DMS79 (cell line): ENCODE measurements at places on chromosomes 3 and 15.
A peak's percentile ranks its signal among the peaks of the same experiment; 100 is the strongest.

- no peak for DNase-seq
Observed at GRCh38 chr3:59750391-59750790, 700.6 kb upstream of the CFAP20DC start.

- DNase-seq = no peak
Observed at GRCh38 chr15:68646696-68647095, 67.9 kb downstream of the CORO2B start.

- DNase-seq = no peak
Observed at GRCh38 chr15:37098468-37099318, 1.7 kb downstream of the MEIS2 start.

DNA sequence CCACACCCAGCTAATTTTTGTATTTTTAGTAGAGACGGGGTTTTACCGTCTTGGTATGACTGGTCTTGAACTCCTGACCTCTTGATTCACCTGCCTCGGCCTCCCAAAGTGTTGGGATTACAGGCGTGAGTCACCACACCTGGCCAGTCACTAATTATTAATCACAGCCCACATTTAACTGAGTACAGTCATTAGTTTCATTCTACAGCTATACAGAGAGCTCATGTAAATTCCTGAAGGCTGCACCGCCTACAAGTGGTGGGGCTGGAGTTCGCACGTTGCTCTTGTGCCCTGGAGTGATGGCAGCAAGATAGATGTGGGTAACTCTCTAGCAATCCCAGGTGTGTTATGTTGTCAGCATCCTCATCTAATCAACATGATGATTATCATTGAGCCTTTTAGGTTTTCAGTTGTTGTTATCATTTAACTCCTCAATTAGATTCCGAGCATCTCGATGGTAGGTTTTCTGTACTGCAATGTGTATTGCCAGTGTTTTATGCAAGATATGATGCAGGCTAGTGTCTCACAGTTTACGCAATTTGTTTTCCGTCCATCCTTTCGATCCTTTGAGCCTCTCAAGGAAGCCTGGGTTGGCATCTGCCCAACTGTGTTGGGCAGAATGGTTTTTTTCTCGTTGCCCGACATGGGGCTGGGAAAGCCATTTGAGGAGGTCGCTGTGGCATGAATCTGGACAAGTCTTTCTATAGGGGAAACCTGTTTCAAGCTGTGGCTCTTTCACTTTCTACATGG, 216.3 kb downstream of the LPP start:
- no peak for DNase-seq

DNA sequence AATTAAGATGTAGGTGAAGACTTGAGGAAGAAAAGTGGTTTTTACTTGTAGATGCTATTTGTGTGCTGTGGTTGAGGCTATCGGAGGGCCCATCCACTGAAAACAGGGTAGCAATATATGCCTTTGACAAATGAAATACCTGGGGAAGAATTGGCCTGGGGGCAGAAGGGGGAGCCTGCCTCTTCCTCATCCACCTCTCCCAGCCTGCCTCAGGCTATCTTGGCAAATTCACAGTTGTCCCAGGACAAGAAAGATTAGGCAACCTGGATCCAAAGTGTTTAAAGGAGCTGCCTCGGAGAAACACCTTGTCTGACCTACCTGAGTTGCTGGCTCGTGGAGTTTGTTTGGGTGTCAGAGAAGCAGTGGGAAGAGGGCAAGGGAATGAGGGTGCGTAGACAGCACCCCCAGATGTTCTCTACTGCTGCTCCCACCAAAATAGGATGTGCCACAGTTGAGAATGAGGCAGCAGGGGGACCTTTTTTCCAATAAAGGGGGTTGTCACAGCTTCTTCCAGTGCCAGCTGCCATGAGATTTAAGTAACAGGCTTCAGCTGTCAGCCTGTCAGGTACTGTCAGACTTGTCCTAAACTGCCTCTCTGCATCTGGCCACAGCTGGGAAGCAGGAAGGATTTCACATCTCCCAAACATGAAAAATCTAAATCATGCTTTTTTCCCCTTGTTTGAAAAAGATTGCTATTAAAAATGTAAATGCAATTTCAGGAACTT, 9.2 kb downstream of the PLEKHO2 start:
- no peak for DNase-seq

DNA sequence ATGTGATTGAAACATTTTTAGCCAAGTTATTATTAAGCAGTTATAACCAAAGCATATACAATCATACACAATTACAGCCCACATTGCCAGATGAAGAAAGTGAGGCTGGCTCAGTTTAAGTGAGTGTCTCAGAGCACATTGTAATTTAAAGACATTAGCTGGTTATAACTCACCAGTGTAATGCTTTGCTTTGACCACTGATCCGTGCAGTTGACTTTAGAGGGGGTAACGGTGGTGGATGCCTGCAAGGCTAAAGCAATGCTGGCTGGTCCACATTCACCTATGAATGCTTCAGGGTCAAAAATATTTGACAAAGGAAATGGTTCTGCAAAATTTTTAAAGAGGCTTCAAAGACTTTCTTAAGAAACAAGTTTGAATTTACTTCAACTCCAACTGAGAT, 1.2 kb downstream of the C3orf85 start:
- DNase-seq = no peak

GRCh38 chr15:71411538-71412482, 296.5 kb downstream of the THSD4 start:
- DNase-seq = no peak

- no peak for DNase-seq
Observed at GRCh38 chr3:25500706-25501210, 72.7 kb downstream of the RARB start.

DNA sequence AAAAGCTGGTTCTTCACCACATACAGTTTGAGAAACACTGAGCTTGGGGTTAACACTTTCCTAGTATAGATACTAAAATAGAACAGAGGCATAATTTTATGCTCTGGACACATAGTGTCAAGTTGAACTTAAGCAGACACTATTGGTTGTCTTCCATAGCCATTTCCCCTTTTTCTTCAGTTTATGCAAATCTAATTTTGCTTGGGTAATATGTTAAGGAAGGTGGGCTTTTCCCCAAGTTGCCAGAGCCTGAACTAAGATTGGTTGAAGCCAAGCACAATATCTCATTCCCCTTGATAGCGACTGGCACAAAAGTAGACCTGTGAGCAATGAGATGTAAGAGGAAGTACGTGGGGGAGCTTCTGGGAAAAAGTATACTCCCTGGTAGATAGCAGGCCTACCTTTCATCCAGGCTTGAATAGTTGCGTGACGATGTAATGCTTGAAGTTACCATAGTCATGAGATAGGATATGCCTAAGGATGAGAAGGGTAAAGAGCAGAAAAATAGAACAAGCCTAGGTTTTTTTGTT, 4.5 kb upstream of the POPDC2 start:
- no peak for DNase-seq

- no peak for DNase-seq
Observed at GRCh38 chr3:43448098-43448497, 161.8 kb downstream of the SNRK start.

DNA sequence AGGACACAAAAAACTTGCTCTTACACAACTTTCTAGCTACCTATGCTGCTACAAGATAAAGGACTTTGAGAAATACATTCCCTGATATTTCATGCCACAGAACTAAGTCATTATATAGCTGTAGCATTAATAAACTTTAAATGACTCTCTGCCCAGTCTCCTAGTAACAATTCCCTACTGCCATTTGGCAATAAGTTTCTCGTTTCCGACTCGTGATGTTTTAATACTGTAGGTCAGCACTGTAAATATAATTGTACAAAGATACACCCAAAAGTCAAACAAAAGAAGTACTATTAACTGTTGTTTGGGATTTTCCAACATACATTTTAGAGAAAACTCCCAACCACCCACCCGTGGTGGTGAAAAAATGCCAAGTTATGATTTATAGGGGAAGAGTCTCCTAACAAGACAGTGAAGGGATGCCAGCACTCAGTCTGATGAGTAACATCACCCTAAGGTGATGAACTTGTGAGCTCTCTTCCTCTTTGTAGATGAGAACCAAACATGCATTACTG, 132.2 kb downstream of the DUT start:
- DNase-seq = no peak

- no peak for DNase-seq
Observed at GRCh38 chr15:78399091-78399490, 38.9 kb upstream of the IREB2 start.

DNA sequence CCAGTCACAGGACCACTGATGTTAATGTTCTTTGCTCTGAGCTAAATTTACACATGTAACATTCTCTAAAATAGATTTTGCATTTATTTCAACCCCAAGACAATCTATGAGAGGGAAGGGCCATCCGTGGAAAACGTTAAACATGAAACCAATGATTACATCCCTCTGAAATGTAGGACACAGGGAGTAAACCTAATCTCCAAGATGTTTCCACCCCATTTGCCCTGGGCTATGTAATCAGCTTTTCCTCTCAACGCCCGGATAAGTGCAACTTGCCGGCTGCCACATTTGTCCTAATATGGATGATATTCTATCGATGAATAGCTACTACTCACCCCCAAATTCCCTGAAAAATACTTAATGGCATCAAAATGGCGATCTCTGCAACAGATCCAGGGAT, 6.4 kb upstream of the FMN1 start:
- no peak for DNase-seq

DNA sequence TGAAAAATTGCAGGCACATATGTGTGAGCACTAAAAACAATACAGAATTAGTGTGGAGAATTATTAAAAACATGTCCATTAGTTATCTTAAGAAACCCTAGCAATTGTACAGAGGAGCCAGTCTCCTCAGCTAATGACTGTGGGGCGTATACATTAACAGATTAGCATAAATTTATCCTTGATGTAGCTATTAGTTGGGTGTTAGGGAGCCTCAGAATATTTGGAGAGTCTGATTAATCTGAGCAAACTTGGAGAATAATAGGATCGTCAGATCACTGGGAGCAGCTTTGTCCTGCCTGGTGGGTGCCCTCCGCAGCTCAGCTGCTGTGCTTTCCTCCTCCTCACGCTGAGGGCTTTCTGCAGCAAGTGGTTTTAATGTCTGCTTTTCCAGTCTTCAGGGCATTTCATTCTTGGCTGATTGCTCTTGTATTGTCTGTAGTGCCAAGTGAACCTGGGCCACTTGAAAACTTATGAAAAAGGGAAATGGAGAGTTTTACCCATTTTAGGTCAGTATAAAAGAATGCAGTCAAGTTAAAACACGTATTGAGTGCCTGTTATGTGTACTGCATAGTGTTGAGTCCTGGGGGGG, 417.4 kb upstream of the SEMA6D start:
- peak; percentile 18 for DNase-seq

- no peak for DNase-seq
Observed at GRCh38 chr15:39497759-39498565, 82.9 kb upstream of the THBS1 start.

DNA sequence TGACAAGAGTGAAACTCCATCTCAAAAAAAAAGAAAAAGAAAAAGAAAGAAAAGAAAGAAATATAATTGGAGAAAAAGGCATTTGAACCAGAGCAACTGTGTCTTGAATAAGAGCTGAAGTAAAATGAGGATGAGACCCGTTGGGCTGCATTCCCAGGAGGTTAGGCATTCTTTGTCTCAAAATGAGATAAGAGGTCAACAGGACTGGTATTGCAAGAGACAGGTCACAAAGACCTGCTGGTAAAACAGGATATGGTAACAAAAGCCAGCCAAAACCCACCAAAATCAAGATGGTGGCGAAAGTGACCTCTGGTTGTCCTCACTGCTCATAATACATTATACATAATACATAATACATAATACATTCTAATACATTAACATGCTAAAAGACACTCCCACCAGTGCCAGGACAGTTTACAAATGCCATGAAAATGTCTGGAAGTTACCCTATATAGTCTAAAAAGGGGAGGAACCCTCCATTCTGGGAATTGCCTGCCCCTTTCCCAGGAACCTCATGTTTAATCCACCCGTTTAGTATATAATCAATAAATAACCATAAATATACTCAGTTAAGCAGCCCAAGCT, 8.6 kb upstream of the TIPIN start:
- DNase-seq = no peak

- DNase-seq = no peak
Observed at GRCh38 chr3:190396001-190396400, 8.0 kb downstream of the CLDN16 start.

- no peak for DNase-seq
Observed at GRCh38 chr3:76930712-76931111, 109.2 kb upstream of the ROBO2 start.

DNA sequence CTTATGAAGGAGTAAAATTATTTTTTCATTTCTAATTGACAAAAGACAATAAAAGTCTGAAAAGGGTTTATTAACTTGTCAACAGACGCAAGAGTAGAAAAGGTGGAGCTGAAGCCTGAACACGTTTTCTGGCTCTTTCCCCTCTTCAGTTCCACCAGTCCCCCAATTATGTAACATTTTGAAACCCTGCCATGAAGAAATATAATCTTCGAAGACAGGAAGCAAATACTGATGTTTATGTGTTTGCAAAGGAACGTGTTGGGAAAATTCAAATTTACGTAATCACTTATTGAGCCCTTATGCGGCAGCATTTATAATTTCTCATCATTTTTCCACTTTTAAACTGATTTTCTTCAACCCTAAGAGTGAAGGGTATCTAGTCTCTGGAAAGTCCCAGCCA, 767 bp downstream of the AP3S2 start:
- no peak for DNase-seq

GRCh38 chr15:58551084-58551763, 119.4 kb downstream of the LIPC start:
- DNase-seq = no peak

- no peak for DNase-seq
Observed at GRCh38 chr3:10763817-10764258, 52.2 kb upstream of the SLC6A11 start.

DNA sequence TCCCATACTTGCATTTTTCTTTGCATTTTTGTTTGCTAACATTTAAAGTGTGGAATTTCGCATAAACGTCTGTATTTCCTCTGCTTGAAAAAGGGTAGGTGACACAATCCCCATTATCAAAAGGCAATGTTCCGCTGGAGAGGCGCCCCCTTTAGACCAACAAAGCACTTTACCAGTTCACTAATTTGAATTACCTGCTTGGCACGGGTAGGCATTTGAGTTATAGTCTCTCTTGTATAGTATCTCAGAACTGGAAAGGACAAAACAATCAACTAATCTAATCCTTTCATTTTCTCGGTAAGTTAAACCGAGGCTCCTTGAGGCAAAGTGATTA, 775 bp upstream of the CCDC39 start:
- no peak for DNase-seq

- no peak for DNase-seq
Observed at GRCh38 chr3:78941587-78941986, 826.2 kb downstream of the ROBO1 start.

GRCh38 chr3:195135917-195136316, 135.0 kb downstream of the XXYLT1 start:
- no peak for DNase-seq

GRCh38 chr3:194064380-194065332, 71.3 kb upstream of the HES1 start:
- no peak for DNase-seq

- no peak for DNase-seq
Observed at GRCh38 chr3:126197854-126198584, 17.6 kb upstream of the ALDH1L1 start.

GRCh38 chr3:34132069-34132692, 333.8 kb downstream of the PDCD6IP start:
- DNase-seq = no peak
